Stimulated activated CD8-positive, alpha-beta memory T cell treated with anti-CD3 and anti-CD28 coated beads, Interleukin-12 subunit alpha, Interleukin-12 subunit beta, amount 100 ng/mL, for 4 hours (primary cell): ENCODE measurements at places on chromosomes 12 and 14.

- DNase-seq: no peak
Measured at GRCh38 chr14:89112720-89113119, 288.3 kb downstream of the TTC8 start.

- no peak for DNase-seq
Measured at GRCh38 chr12:104631867-104632266, 175.1 kb downstream of the CHST11 start.

- no peak for DNase-seq
Measured at GRCh38 chr14:53896726-53897125, 59.9 kb downstream of the BMP4 start.

- no peak for DNase-seq
Measured at GRCh38 chr12:93128332-93128707, 199.2 kb upstream of the EEA1 start.

DNA sequence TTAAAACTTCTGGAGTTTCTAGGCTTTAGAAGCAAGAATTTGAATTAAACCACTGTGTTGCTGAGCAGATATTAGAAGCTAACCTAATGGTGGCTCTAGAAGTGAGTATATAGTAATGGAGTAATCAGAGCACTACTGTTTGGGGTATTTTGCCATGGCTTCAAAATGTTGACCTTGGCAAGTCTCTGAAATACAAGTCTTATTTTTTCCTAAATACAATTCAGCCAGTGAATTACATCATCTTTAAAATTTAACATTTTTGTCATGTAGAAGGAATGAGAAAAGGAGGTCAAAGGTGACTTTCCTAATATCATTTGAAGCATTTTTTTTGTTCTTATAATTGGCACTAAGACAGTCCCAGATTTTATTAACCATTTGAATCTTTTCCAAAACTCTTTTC lies 25.2 kb downstream of the PMCH start:
- DNase-seq: no peak

- DNase-seq: no peak
Measured at GRCh38 chr12:105945880-105946279, 192.9 kb downstream of the NUAK1 start.

DNA sequence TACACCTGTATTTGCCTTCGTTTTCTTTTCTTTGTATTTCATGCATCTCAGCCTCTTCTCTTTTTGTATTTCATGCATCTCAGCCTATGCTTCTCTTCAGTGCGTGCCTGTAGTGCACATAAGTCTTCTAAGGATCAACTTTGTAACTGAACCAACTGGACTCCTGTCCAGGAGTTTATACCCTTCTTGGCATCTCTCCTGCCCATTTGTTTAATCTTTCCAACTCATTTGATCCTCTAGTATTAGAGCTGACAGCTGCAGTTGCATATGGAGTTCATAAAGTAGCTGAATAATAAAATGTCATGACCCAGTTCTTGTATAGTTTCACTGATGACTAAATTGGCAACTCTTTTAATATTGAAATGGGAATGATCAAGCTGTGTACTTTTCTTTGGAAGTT lies 89.7 kb downstream of the FGD4 start:
- no peak for DNase-seq

DNA sequence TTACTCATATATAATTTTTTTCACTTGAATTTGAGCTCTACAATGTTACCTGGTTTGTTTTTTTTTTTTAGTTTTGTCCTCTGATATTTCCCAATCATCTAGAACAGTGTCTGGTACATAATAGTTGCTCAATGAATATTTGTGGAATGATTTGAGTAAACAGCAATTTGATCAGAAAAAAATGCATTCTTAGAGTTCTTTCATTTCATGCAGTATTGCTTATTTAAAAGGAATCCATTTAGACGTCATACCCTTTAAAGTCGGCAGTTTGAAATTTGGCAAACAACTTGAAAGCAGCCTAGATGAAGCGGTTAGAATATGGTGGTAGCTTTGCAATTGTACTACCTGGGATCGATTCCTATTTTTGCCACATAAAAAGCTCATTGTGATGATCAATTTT lies 140.0 kb downstream of the PDE3A start:
- no peak for DNase-seq

DNA sequence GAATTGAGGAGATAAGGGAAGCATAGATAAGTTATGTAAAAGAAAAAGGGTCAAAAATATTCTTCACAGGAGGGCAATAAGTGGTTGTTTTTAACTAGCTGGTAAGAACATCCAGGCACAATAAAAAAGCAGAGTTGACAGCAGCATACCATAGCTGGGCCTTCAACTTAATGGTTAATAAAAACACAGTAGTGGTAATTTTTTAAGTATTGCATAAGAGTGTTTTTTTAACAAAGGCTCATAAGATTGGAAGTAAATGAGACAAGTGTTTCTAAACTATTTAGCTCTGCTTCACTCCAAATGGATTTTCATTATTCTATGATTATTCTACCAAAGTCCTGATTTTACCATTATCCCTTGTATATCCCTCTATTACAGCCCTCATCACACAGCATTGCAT lies 140.1 kb upstream of the TSPAN8 start:
- no peak for DNase-seq

DNA sequence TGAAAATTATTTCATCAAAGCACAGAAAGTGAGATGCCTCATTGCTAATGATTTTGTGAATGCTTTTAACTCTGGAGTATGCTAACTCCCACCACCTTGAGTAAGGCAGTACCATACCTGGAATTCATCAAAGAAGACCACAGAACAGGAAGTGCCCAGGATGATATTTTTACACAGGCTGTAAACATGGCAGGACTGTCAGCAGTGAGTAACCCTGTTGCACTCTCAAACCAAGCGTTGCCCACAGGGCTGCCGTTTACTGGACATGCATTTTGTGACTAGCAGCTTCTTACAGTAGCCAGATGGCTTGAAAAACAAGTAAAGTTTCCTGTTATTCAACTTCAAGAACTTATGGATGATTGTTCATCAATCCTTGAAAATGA lies 42.4 kb downstream of the RALGAPA1 start:
- DNase-seq: no peak

- DNase-seq: no peak
Measured at GRCh38 chr12:121861636-121862254, 3.1 kb upstream of the HPD start.

GRCh38 chr12:112422531-112422930 lies 3.8 kb downstream of the PTPN11 start:
- DNase-seq: no peak

DNA sequence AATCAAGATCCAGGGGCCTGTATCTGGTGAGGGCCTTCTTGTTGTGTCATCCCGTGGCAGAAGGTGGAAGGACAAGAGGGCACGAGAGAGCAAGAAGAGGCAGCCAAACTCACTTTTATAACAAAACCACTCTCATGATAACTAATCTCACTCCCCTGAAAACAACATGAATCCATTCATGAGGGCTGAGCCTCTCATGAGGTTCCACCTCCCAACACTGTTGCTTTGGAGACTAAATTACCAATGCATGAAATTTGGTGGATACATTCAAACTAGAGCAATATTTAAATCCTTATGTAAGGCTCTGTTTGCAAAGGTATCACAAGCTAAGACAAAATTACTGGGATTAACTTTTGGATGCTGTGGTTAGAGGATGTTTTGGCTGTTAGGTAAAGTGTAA lies 470.1 kb upstream of the NOVA1 start:
- DNase-seq: no peak

DNA sequence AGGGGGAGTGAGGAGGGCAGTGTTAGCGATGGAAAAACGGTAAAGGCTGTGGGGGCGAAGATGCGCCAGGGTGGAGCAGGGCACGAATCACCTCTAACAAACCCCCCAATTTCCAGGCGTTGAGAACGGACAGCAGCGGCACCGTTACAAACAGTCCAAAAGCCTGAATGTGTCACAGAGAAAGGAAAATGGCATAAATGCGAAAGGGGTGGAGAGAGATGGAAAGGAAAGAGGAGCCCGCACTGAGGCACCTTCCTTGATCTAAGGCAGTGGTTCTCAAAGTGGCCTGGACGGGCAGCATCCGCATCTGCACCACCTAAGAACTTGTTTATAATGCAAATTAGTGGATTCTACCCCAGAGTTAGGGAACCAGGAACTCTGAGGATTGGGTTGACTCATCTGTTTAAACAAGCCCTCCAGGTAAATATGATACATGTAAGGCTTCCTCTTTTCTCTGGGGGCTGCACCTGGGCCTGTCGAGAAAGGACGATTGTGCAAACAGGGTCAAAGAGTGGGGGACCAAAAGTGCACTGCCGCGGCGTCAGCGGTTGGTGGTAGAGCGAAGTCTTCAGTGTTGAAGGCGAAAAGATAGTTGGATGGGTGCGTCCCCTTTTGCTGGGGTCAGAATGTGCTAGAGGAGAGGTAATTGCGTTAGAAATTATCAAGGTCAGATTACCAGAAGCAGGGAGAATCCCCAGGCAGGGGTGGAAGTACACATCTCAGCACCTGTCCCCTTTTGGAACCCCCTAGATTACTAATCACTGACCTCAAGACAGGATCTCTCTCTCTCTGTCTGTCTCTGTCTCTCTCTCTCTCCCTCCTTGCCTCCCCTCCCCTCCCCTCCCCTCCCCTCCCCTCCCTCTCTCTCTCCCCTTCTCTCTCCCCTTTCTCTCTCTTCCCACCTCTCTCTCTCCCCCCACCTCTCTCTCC lies 1.3 kb upstream of the KCNH5 start:
- no peak for DNase-seq

GRCh38 chr12:83896416-83896815 lies 1016.2 kb downstream of the SLC6A15 start:
- no peak for DNase-seq

DNA sequence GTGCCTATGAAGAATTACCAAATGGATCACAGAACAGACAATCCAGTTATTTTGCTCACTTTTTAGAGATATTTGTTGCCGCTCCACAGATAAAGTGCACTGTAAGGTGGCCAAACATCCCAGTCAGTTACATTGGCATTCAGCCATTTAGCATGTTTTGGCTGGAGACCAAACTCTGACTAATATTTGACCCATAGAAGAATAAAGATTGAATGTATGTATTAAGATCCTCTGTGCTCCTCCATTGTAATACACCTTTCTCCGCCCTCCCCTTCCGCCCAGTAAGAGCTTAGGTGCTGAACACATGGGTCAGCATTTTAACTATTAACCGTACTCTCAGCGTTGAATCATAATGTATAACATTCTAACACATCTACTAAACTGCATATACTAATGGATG lies 163.4 kb downstream of the ANO6 start:
- DNase-seq: no peak

- DNase-seq: no peak
Measured at GRCh38 chr14:35374263-35374712, 30.3 kb downstream of the NFKBIA start.

GRCh38 chr12:75553836-75554555 lies 42.6 kb upstream of the KRR1 start:
- DNase-seq: no peak

DNA sequence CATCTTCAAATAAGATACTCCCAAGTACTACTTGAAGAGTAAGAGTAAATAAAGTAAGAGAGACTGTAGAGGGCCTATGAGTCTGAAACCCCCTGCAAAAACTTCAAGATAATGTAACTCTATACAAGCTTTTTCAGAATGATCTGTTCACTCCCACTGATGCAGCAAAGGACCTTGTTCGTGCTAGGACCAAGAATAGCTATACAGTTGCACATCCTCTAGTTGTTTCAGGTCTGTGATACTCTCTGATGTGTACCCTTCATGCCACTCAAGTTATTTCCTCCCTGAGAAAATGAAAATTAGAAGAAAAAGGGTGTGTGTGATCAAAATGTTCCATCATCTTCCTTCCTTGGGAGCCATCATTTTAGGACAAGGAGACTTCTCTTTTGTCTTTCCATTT lies 204.4 kb downstream of the ALX1 start:
- no peak for DNase-seq

DNA sequence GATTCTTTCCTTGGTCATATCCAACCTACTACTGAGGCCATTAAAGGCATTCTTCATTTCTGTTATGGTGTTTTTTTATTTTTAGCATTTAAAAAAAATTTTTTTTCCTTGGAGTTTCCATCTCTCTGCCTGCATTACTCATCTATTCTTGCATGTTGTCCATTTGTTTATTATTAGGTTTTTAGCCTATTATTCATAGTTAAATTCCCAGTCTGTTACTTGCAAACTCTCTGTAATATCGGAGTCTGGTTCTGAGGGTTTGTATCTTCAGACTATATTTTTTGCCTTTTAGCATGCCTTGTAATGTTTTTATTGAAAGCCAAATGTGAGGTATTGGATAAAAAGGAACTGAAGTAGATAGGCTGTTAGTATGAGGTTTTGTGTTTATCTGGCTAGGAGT lies 284.3 kb downstream of the FUT8 start:
- DNase-seq: no peak

GRCh38 chr14:89842837-89843236 lies 111.7 kb downstream of the EFCAB11 start:
- no peak for DNase-seq

- no peak for DNase-seq
Measured at GRCh38 chr14:71317385-71318096, 410.3 kb downstream of the PCNX1 start.
